ENCODE measurements at places on chromosomes 1 and 21. TPM values are rescaled to one million over a fixed set of nuclear protein-coding genes. Genes with fewer than 3 reads are reported as not detected.
A peak's percentile ranks its signal among the peaks of the same experiment; 100 is the strongest.

DNA sequence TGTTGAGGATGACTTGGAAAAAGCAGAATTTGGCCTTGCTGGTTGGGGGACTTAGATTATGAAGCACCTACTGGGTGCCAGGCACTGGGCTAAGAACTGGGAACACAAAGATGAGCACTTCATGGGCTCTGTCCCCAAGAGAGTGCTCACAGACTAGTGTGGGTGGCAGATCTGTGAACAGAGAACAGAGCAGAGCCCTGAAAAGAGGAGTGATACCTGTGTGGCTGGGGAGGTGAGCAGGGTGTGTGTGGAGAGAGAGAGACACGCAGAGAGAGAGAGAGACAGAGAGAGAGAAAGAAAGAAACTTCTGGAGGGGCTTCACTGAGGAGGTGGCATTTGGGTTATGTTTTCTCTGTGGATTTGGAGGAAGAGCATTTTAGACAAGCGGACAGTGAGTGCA, 61.1 kb upstream of the PPP2R5A start:
- no peak for DNase-seq

SYT2 gene
- total RNA-seq = 0.21 TPM

- peak; percentile 62 for DNase-seq
Measured at GRCh38 chr1:219174460-219175211, 958 bp downstream of the LYPLAL1 start.

DNA sequence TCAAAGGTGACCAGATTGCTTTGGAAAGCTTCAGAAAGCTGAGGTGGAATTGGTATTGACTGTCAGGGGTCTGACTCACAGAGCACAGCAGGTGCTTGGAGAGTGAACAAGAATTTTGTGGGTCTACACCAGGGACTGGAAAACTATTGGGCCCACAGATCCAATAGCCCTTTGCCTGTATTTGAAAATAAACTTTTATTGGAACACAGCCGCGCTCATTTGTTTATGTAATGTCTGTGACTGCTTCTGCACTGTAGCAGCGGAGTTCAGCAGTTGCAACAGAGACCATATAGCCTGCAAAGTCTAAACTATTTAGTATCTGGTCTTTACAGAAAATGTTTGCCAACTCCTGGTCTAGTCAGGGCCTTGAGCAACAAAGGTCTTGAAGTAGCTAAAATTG, 315.6 kb downstream of the NFIA start:
- DNase-seq = peak; percentile 83

TPTE gene
- total RNA-seq = not detected

LCE2A gene
- total RNA-seq = not detected

- DNase-seq = no peak
Measured at GRCh38 chr1:203521074-203521794, 27.3 kb downstream of the OPTC start.

- no peak for DNase-seq
Measured at GRCh38 chr1:227281371-227281770, 36.9 kb downstream of the CDC42BPA start.

C1orf141 gene
- not detected for total RNA-seq

DNA sequence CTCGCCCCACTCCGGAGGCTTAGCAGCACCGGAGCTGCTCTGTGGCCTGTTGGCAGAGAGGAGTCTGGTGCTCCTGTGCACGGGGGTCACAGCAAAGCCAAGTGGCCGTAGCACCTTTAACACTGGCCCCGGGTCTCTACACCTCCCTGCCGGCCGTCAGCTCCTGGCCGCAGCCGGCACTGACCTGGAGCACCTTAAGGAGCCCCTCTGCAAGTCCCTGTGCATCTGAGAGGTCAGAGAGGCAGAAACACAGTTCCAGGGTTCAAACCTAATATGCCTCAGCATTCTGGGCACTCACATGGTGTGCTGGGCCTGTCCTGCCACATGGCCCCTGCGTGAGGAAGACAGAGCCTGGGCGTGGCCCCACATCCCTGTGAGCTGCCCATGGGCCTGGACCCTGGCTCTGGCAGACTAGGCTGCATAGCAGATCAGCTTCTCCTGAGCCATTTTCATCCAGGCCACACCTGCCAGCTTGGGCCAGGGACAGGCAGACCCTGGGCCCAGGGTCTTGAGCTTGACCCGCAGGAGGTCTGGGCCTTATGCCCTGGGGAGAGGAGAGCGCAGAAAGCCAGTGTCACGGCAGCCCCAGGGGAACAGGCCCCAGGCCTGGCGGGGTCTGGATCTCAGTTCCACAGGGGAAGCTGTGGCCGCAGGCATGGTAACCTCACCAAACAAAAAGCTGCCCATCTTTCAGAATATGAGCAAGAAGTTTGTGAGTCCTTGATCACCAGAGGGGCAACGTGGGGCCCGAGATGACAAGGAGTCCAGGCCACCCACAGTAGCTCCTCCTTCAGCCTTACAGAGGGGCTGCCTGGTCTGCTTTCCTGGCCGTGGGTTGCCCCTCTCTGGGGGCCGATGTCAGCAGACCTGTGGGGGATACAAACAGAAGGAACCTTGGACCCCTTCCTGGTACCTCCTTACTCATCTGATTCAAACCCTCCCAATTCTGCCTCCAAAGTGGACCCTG, 146.0 kb upstream of the COL6A1 start:
- no peak for DNase-seq

AKR7A3 gene
- total RNA-seq = 1.3 TPM

DNA sequence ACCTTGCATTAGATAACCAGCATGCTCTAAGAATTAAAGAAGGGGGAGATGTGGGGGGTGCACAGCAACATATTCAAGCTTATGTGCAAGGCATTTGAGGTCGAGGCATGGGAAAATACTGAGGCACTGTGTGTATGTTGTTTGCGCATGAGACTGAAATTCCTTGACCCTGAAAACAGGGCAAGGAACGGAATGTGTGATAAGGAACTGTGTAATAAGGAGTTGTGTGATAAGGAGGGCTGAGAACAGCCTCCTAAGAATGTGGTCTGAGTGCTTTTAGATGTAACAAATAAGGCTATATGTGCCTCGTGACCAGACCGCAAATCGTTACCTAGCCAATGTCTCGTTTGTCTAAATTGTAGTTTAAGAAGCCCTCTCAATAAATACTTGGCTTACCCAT, 26.5 kb upstream of the ITLN1 start:
- DNase-seq = no peak

GRCh38 chr1:30034627-30035521, 688.5 kb downstream of the MATN1 start:
- peak; percentile 40 for DNase-seq

SLFNL1 gene
- total RNA-seq = 1.1 TPM

GRCh38 chr1:53430779-53431178, 28.4 kb upstream of the DMRTB1 start:
- no peak for DNase-seq

ACKR1 gene
- 10.3 TPM for total RNA-seq

DNA sequence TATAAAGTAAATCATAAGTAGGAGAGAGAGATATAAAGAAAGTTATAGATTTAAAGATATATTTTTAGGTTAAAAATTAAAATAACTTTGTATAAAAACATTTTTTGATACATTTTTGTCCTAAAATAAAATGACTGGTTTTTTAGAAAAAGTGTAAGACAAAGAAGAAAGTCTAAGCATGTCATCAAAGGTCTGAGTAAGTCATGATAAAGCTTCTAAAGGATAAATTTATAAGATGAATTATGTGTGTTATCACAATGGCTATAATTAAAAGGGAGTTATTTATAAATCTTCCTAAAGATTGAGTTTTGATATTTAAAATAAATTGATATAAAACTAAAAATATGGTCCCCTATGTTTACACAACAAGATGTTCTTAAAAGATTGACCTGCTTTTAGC, 370.9 kb downstream of the PTPRU start:
- DNase-seq = no peak

DNA sequence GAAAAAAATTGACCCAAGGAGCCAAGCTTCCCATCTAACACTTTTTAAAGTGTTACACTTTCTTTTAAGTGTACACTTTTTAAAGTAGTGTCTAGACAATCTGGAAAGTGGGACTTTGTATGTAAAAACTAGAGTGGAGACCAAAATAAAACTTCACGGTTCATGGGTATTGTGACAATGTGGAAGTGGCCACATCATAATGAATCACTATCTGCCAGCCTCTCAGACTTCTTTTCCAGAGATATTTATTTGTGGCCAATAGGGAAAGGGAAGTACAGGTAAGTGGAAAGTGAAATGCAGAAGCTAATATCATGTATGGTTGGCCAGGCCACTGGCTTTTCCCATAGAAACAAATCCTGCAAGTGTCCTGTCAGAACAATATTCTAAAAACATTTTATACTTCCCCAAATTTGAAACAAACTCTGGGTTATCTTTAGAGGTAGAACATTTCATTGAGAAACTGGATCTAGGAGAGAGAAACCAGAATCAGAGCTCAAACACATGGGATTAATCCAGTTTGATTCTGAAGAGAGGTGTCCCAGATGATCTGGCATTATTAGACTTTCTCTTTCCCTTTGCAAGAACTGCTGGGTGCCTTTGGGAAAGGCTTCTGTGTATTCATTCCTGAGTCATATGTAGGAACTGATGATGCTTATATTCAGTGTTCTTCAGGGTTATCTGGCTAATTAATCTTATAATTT, 2.0 kb downstream of the TNFSF18 start:
- DNase-seq = no peak

IFT25 gene
- 11.1 TPM for total RNA-seq

DNA sequence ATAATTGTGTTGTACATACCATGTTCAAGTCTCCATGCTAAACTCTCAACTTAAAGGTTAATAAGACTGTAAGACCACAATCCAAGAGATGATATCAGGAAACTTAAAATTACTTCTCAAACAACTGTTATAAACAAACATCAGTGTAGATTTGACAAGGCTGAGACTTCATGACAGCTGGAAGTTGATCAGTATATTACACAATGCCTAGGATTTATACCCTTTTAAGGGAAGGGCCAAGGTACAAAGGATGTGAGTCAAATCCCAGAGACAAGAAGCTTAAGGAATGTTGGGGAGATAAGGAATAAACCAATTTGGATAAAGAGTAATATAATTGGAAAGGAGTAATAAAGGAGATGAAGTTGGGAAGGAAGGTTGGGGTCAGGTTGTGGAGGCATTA, 98.8 kb downstream of the LBR start:
- no peak for DNase-seq

- DNase-seq = no peak
Measured at GRCh38 chr1:94721240-94721639, 98.9 kb upstream of the SLC44A3 start.

DNA sequence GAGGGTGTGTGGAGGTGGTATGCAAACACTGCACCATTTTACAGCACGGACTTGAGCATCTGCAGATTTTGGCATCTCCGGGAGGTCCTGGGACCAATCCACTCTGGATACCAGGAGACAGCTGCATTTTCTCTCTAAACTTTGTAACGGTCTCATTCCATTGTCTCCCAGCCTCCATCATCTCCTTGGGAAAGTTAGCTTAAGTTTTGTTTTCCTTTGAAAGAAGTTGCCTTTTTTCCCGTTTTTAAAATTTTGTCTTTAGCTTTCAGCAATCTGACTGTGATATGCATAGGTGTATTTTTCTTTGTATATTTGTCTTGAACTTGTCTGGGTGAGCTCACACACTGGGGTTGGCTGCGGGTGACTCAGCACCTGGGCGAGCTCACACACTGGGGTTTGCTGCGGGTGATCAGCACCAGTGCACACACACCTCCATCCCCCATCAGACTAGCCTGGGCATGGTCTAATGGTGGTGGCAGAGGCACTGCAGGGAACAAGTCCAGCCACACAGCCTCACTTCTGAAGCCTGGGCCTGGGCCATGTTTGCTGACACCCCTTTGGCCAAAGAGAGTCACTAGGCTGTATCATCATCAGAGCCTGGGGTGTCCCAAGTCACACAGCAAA, 32.1 kb upstream of the COL18A1 start:
- DNase-seq = no peak

DNA sequence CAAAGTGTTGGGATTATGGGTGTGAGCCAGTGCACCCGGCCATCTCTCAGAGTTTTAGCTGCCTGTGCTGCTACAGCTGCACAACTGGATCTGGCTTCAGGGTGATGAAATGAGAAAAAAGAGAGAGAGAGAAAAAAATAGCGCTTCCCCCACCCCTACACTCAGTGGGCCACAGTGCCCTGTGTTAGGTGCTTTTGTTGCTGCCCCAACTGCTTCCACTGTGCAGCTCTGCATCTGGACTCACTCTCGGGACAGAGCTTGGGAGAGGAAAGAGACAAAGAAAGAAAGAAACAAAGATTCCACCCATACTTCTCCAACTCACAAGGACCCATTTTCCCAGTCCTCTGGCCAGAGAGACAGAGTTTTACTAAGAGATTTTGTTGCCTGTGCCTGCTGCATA, 50.4 kb downstream of the INAVA start:
- no peak for DNase-seq

DNA sequence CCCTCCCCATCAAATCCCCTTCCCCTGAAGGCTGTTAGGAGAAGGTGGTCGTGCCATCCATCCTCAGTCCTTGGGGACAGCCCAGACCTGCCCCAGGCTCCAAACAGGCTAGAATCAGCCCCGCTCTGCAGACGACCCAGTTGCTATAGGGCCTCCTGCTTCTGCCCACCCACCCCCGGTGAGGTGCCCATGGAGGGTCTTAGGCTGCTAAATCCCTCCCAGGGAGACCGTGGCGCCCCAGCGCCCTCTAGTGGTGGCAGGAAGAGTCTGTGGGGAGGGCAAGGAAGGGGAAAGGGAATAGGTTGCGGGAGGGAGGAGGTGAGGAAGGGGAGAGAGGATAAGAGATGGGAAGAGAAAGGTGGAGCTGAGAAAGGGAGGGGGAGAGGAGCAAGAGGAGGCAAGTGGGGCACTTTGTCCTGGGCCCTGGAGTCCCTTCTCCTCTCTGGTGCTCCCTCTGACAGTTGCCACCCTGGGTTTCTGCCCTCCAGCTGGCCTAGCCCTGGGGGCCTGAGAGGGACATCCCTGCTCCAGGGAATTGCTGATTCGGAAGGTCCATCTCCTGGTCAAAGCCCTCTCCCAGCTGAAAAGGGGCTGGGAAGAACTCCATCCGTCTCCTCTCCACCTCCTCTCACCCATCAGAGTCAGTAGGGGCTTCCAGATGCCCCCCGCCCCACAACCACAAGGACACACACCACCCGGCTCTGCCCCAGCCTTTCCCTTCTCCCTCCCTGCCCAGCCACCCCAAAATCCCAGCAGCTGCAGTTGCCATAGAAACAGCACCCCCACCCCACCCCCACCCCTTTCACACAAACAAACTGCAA, 55.4 kb downstream of the CAMK2N1 start:
- peak; percentile 29 for DNase-seq

- no peak for DNase-seq
Measured at GRCh38 chr1:170192546-170192945, 46.8 kb downstream of the NTMT2 start.

- no peak for DNase-seq
Measured at GRCh38 chr1:205190845-205191577, 20.5 kb downstream of the DSTYK start.

- DNase-seq = no peak
Measured at GRCh38 chr1:56439610-56440264, 139.6 kb downstream of the PLPP3 start.

DNA sequence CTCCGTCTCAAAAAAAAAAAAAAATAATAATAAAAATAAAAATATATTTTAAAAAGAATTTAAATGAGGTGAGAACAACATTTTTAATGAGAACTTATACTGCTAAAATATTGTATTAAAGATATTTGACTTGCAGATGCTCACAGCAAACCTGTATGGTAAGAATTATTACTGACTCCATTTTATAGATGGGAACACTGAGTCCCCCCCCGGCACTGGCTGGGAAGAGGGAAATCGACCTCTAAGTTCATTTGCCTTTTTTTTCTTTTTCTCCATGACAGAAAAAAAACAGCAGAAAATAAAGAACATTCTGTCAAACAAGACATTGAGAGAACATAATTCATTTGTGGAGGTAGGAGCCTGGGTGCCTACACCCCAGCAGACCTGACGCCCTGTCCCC, 13.4 kb upstream of the PADI6 start:
- DNase-seq = no peak

- peak; percentile 2 for DNase-seq
Measured at GRCh38 chr21:22115746-22116145, 1117.5 kb downstream of the NCAM2 start.
